ENCODE measurements at places on chromosomes 7 and 10.

- H3K27me3 ChIP-seq, result no peaks in the 10 kb centered on the region
- H3K27ac ChIP-seq, result no peak overlapping the region
- H3K4me3 ChIP-seq, result no peak overlapping the region
- DNase-seq, result no peak
- no peaks in the 10 kb centered on the region for H3K36me3 ChIP-seq
Observed at GRCh38 chr10:81036257-81036656, 498.6 kb downstream of the SH2D4B start.

- DNase-seq, result no peak
- no peak overlapping the region for H3K4me3 ChIP-seq
- H3K27ac ChIP-seq, result no peak overlapping the region
Observed at GRCh38 chr10:19833170-19833824, 17.1 kb downstream of the PLXDC2 start.

DNA sequence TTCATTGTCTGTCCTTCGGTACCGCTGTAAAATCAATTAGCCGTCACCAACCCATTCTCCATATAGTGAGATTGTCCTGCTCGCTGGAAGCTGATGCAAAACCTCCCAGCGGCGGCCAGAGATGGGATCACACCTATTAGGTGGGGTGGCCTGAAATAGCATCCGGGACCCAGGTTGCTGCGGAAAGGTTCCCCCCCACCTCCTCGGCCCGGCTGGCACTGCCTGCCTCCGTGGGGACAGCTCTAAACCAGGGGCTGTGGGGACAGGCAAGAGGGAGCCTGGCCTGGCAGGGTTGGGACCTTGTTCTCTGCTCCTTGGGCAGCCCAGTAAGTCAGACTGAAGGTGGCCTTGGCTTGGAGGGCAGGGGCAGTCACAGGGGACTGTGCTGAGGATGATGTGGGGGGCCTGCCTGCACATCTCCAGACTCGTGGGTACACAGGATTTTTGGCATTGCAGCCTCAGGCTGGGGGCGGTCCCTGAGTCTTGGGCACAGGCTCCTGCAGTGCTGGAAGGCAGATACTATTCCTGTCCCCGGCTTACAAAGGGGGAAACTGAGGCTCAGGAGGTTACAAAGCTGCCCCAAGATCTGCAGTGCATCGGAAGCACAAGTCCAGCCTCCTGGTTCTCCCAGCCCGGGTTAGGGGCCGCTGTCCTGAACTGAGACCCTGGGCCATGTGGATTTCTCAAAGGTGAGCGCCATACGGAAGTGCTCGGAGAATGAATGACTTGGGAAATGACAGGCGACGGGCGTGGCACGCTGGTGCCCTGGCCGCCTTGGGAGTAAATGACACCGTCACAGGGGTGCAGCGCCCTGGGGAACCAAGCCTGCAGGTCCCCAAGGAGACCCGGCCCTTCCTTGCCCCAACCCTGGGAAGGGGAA lies 65.6 kb downstream of the UNCX start:
- no peaks in the 10 kb centered on the region for H3K4me1 ChIP-seq
- no peaks in the 10 kb centered on the region for H3K36me3 ChIP-seq
- peak; percentile 42 for DNase-seq

GRCh38 chr10:32938554-32939061 lies 19.4 kb downstream of the ITGB1 start:
- H3K4me1 ChIP-seq, result peaks cover 75% of the 10 kb centered on the region
- H3K36me3 ChIP-seq, result peaks cover 22% of the 10 kb centered on the region
- H3K27me3 ChIP-seq, result no peaks in the 10 kb centered on the region

DNA sequence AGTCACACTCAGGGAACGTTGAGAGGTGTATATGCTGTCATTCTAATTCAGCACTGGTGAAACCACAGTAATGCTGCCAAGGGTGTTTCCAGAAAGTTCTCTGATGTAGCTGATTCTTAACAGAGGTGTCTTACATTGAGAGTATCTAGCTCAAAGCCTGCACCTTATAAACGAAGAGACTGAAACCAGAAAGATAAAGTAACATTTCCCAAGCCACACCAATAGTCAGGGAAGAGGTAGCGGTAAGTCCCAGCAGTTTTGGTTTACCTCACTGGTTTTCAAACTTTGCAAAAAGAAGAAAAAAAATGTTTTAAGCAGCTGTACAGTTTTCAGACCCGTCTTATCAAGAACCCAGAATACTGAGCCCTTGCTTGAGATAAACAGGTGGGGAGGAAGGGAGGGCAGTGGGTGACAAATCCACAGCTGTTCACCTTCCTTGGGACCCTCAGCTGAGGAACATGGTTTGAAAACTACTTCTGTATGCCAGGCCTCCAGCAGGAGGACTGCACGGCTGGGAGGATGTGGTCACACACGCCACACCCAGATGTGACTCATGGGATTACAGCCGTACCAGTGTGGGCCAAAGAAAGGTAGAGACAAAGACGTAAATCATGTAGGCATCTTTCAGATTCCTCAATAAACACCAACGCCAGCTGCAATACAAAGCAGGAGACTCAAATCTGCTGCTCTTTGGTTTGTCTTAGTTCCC lies 63.9 kb upstream of the GSDME start:
- peak; percentile 72 for DNase-seq
- H3K4me3 ChIP-seq, result no peak overlapping the region
- H3K27ac ChIP-seq, result peak overlapping the region; percentile 70
- peaks cover 41% of the 10 kb centered on the region for H3K4me1 ChIP-seq
- peaks cover 11% of the 10 kb centered on the region for H3K36me3 ChIP-seq

DNA sequence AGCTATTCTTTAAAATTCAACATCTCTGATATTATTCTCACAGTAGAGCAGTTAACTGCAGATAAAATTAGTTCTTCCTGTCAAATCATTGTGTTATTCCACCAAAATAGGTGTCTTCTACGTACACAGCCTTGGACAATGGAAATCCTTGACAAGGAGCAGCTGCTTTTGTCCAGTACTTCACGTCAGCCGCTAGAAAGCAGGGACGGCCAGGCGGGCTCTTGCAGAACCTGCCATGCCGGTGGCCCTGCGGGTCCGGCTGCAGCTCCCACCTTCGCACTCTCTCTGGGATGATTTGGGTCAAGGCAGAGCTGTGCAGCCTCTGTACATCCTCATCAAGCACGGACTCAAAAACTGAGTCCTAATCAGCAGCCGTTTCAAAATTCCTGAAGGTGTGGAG lies 2.2 kb upstream of the FOXI2 start:
- H3K27ac ChIP-seq, result no peak overlapping the region
- DNase-seq, result no peak
- peaks cover 68% of the 10 kb centered on the region for H3K27me3 ChIP-seq
- peaks cover 11% of the 10 kb centered on the region for H3K4me1 ChIP-seq
- no peak overlapping the region for H3K4me3 ChIP-seq
- no peaks in the 10 kb centered on the region for H3K36me3 ChIP-seq

DNA sequence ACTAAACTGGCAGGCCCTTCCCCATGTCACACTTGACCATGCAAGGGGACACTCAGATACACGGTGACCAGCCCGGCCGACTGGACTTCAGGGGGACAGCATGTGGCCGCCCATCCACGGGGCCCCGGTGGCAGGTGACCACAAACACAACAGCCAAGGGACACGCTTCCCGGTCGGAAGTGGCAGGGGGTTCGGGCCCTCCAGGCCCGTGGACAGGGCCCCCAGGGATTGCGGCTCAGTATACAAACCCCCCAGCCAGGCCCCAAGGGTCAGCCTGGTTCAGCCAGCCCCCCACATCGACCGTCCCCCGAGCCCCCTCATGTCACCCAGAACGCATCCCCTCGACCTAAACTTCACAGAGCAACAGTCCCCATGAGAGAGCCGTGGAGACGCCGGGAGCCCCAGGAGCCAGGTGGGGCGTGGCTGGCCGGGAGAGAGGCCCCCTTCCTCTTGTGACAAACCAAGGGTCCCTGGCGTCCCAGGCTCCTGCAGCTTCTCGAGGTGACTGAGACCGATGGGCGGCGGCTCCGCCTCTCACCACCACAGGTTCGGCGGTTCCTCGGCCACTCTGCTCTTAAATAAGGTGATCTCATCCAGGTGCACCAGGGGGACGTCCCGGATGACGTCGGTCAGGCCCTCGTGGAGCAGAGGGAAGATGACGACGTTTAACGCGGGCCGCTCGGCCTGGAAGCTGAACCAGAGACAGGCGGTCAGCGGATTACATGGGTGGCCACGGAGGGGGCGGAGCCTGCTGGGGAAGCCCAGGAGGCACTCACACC lies 57.8 kb upstream of the TNRC18 start:
- no peaks in the 10 kb centered on the region for H3K36me3 ChIP-seq
- no peak overlapping the region for H3K27ac ChIP-seq
- no peak overlapping the region for H3K4me3 ChIP-seq
- peaks cover 18% of the 10 kb centered on the region for H3K4me1 ChIP-seq
- peak; percentile 60 for DNase-seq
- H3K27me3 ChIP-seq, result no peaks in the 10 kb centered on the region

GRCh38 chr10:63699785-63700613 lies 178.8 kb downstream of the REEP3 start:
- no peaks in the 10 kb centered on the region for H3K36me3 ChIP-seq
- H3K27ac ChIP-seq, result peak overlapping the region; percentile 77
- no peak for DNase-seq
- H3K27me3 ChIP-seq, result no peaks in the 10 kb centered on the region
- no peak overlapping the region for H3K4me3 ChIP-seq

All from lower lobe of right lung (tissue), 2 donors.